Stimulated activated CD4-positive, alpha-beta T cell treated with anti-CD3 and anti-CD28 coated beads, Interleukin-12 subunit alpha, Interleukin-12 subunit beta, amount 100 ng/mL, for 24 hours (primary cell): ENCODE measurements at places on chromosomes 6 and 20.

GRCh38 chr6:36986704-36987047 lies 680 bp upstream of the MTCH1 start:
- DNase-seq: no peak

GRCh38 chr6:167161851-167162467 lies 4.2 kb upstream of the GPR31 start:
- DNase-seq: no peak

GRCh38 chr6:164345327-164345726 lies 930.8 kb downstream of the QKI start:
- DNase-seq: no peak

DNA sequence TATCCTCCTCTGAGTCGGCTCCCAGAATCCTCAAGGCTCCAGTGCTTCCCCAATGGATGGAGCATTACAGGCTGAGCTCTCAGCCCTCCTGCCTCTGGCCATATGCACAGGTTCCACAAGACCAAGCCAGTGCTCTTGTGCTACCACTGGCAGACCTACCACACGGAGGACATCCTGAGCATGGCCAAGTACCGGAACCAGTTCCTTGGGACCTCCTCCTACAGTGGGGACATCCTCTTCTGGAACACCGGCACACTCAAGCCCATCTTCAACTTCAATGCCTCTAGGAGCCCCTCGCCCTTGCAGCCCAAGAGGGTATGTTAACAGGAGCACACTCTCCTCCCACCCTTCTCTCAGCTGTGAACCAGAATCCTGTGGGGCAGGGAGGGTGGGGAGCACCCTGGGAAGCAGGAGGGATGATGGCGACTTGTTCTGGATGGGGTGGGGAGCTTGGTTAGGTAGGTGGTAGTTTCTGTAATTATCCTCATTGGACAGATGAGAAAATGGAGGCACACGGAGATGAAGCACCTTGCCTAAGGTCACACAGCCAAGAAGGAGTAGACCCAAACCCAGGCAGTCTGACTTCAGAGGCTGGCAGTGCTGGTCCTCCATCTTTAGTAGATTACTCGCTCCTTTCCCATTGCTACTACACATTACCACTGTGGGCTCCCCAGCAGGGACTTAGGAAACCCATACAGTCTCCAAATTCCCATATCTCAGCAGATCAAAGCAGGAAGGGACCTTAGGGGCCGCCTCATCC lies 58.6 kb downstream of the EFCAB8 start:
- no peak for DNase-seq

DNA sequence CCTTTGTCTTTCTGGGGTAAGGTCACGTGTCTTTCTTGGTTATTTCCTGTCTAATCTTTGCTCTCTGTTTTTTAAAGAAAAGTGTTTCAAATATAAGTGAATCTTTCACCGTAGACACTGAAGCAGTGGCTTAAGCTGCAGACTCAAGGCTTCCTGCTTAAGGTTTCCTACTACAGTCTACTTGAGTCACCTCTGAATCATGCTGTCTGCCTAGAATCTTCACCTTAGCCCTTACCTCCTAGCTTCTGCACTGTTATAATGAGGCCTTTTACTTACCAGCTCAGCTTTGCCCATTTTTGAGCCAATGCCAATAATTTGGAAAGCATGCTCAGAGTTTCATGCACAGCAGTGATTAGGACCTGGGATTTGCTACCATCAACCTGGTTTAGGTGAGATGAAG lies 30.6 kb downstream of the ADGRF4 start:
- no peak for DNase-seq

GRCh38 chr6:72969666-72970065 lies 255.6 kb downstream of the KHDC1L start:
- DNase-seq: no peak

GRCh38 chr6:157459327-157459726 lies 78.3 kb downstream of the ZDHHC14 start:
- DNase-seq: no peak

DNA sequence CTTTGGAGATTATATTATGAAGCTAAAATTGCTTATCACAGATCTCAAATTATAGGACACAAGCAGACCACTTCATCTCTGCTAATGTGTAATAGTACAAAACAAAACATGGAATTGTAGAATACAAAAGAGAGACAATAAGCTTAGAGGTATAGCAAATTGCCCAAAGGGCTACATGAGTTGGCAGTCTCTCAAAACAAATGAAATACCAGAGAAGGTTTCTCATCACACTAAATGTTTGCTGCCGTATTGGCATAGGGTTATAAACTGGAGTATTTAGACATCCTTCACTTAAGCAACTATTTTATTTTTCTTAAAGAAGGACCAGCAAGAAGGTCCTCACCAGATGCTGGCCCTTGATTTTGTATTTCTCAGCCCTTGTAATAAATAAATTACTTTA lies 5.9 kb upstream of the EYA4 start:
- no peak for DNase-seq

- DNase-seq: no peak
These were observed 36.9 kb upstream of the TPD52L1 start for GRCh38 chr6:125116710-125117109.

DNA sequence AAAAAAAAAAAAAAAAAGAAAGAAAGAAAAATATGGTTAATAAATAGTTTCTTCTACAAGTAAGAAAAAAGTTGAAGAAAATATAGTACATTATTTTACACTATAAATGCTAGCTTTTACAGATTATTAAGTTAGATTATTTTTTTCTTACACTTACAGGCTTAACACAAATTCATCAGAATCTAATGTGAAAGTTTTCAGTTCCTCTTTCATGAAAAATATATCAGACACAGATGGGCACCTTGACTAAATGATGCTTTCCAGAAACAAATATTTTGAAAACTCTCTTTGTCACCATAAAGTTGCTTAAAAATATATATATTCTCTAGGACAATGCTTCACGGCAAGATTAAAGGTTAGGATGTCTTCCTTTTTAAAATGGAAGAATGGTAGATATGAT lies 321.8 kb upstream of the HSF2 start:
- DNase-seq: no peak

DNA sequence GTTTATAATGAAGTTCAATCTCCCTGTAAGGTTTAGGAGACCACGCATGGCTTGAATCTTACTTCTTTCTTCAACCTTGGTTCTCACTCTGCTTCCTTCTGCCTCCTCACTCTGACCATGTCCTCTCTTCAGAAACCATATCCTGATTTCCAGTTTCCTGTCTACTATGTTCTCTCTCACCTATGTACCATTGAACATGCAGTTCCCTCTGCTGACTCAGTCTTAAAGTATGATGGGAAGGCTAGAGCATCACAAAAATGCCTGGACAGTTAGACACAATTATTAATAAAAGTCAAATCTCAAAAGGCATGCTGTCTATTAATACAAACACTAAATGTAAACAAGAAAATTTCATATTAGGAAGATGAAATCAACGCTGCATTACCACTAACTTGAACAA lies 151.6 kb downstream of the PRKN start:
- DNase-seq: no peak

DNA sequence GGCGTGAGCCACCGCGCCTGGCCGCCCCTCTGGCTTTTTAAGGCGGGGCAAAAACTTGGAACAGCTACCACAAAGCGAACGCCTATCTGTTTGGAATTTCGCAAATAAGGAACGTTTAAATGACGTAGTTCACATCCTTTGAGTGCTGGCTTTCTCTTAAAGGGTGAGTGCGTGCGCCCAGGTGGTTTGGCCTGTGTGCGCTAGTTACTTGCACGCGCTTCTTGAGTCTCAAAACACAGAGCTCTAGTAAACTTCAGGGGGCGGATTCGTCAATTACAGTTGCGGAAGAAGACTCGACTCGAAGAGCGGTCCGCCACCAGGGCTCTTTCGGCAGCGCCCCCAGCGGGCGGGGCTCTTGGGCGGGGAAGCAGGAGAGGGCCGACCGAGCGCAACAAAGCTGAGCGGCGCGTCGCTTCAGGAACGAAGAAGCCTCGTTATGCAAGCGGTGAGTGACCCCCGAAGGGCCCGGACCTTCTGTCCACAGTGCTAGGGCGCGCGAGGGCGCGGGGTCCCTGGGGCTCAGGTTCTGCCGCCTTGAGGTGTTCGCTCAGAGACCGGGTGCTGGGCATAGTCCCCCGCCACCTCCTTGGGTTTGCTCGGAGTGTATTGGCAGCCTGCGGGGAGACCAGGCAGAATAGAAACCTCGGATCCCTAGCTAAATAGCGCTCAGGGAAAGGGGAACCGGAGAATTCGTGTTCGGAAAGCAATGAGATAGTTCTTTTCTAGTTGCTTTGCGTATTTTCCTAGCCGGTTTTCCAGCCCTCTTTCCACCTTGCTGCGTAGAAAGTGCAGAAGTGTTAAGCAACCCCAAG lies at the start of gene SYCP2L:
SYCP2L (plus strand) TSS at position 362 of the 812 bp plus-strand sequence; CDS start at position 437, 75 bp downstream.
- no peak for DNase-seq

GRCh38 chr6:23218751-23219150 lies 649.4 kb downstream of the HDGFL1 start:
- no peak for DNase-seq
